ENCODE measurements at places on chromosomes 12 and 14.

DNA sequence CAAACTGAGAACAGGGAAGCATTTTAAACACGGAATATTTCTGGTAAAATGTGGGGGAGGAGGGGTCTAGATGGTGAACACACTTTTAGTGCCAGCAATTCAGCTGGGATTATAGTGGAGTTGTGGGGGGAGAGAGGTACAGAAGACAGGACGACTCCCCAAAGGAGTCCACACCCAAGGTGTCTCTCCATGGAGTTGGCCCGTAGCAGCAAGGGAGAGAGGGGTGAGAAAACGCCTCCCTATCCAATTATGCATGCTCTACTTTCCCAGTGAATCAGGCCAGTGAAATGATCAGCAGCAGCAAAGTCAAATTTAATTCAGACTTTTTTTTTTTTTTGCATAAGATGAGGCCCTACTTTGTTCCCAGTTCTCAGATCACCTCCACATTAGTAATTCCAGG is 38.6 kb downstream of the BTG1 start:
- peaks cover 2% of the 10 kb centered on the region for H3K27me3 ChIP-seq
- H3K27ac ChIP-seq = no peak overlapping the region
- peaks cover 13% of the 10 kb centered on the region for H3K4me1 ChIP-seq
- H3K36me3 ChIP-seq = no peaks in the 10 kb centered on the region
- no peak overlapping the region for H3K4me3 ChIP-seq

DNA sequence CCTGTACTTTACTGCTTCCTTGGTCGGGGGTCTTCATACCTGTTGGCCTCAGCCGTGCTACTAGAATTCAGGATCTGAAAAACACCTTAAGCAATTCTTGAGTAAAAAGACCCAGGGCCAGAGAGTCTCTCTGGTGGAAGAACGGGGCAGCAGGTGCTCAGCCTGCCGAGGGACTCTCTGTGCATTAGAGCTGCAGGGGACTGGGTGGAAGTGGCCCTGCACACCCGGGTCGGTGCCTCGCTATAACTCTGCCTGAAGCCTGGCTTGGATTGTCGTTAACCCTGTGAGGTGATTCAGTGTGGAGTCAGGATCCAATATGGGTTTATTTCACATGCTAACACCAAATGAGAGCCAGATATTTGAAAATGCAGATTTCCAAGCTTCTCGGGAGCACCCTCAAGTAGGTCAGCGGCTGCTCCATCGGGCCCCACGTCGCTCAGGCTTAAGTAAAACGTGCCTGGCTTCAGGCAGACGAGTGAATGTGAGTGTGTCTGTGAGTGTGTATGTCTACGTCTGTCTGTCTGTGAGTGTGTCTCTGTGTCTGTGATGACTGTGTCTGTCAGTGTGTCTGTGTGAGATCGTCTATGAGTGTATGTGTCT is 35.1 kb upstream of the C14orf180 start:
- peaks cover 6% of the 10 kb centered on the region for H3K27me3 ChIP-seq
- H3K36me3 ChIP-seq = no peaks in the 10 kb centered on the region
- H3K4me3 ChIP-seq = no peak overlapping the region
- no peaks in the 10 kb centered on the region for H3K4me1 ChIP-seq
- no peak overlapping the region for H3K27ac ChIP-seq
- no peak for DNase-seq

GRCh38 chr14:105065280-105066228 is at the start of gene GPR132:
GPR132 (minus strand) TSS chr14:105065430; CDS start chr14:105055420, 10,010 bp downstream.
- H3K4me3 ChIP-seq = no peak within 1 kb of the TSS
- peaks cover 12% of the 10 kb centered on the region for H3K27me3 ChIP-seq
- no peak within 1 kb of the TSS for H3K27ac ChIP-seq
- DNase-seq = no peak
- peaks cover 7% of the 10 kb centered on the region for H3K36me3 ChIP-seq

DNA sequence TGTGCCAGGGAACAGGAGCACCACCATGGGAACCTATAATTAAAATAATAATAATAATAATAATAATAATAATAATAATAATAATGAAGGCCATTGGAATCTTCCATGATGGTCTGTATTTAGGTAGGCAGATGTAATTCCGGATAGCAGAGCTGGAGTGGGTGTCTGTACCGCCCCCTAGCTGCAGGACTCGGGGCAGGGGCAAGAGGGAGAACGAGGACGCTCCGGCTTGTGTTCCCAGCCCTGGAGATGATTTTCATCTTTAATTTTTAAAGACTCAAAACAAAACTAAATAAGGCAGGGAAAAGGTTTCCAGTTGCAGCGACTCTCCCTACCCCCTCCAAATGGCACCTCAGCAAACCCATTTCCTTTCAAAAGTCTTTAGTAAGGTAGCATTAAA is 501.1 kb downstream of the VRK1 start:
- peaks cover 7% of the 10 kb centered on the region for H3K4me1 ChIP-seq
- DNase-seq = peak; percentile 47
- H3K4me3 ChIP-seq = no peak overlapping the region
- H3K27ac ChIP-seq = no peak overlapping the region

DNA sequence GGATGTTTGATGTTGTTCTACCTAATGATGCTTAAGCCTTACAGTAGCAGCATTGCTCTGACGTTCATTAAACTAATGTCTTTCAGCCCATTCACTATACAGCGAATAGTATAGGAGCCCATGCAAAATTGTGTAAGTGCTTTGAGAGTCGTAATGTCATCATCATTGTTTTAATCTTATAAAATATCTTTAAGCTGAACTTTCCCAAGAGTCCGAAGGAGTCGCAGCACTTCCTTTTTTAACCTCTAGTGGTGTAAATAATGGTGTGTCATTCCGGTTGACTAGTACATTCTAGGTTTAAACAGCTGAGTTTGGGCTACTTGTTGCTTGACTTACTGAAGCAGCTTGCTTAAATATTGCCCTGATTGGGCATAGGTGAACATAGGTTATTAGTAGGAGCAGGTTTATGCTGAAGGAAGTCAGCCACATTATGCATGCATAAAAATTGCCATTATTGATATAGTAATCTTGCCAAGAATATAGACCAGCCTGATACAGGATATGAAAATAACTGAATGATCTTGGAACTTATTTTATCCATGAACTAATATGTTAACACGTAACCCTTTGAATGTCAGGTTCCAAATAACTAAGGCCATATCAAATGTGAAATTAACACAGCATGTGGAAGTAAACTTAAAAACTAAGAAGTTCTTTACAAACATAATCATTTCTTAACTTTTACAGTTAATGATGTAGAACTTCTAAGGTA is 2.6 kb downstream of the WNK1 start:
- DNase-seq = no peak
- H3K4me1 ChIP-seq = peaks cover 26% of the 10 kb centered on the region
- H3K27me3 ChIP-seq = peaks cover 6% of the 10 kb centered on the region
- H3K27ac ChIP-seq = no peak overlapping the region

DNA sequence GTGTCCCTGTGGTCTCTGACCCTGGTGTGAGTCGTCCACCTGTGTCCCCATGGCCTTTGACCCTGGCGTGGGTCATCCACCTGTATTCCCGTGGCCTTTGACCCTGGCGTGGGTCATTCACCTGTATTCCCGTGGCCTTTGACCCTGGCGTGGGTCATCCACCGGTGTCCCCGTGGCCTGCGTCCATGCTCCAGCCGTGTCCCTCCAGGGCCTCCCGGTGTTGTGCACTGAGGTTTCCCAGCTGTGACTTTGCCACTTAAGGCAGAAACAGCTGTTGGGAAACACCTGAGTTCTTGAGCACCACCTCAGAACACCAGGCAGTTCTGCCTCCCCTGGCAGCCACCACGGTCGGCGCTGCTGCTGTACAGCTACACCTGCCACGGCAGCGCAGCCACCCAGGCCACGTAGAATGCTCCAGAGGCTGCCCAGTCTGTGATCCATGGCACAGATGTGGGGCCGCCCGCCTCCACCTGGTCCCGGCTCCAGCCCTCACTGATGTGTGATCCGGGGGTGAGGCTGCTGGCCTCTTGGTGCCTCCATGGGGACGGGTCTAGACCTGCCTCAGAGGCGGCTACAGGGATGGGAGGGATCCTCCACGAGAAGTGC is 69.1 kb upstream of the GALNT9 start:
- no peak for DNase-seq
- H3K4me3 ChIP-seq = no peak overlapping the region
- H3K4me1 ChIP-seq = no peaks in the 10 kb centered on the region
- peaks cover 4% of the 10 kb centered on the region for H3K36me3 ChIP-seq
- H3K27ac ChIP-seq = no peak overlapping the region

- H3K4me1 ChIP-seq = no peaks in the 10 kb centered on the region
- H3K27ac ChIP-seq = no peak overlapping the region
- no peak overlapping the region for H3K4me3 ChIP-seq
- peaks cover 4% of the 10 kb centered on the region for H3K36me3 ChIP-seq
- H3K27me3 ChIP-seq = peaks cover 2% of the 10 kb centered on the region
- no peak for DNase-seq
These were observed 14.0 kb downstream of the OR11G2 start for GRCh38 chr14:20204721-20205120.

DNA sequence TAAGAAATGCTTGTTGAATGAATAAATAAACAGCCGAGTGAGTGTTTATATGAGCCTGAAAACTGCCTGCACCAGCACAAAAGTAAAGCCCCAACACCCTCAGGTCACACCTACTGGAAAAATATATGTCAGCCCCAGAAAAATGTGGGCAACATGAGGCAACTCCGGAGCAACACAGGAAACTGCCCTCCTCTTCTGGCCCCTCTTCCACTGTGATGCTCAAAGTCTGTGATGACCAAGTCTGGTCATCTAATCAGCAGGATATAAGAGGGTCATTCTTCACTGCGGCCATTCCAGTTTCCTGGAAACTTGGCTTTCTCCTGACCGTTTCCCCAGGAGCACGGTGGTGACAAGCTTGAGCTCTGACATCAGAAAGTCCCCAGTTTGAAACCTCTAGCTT is 159.6 kb upstream of the PZP start:
- no peak for DNase-seq
- H3K27me3 ChIP-seq = no peaks in the 10 kb centered on the region
- H3K27ac ChIP-seq = no peak overlapping the region
- H3K4me1 ChIP-seq = peaks cover 17% of the 10 kb centered on the region
- no peak overlapping the region for H3K4me3 ChIP-seq
- H3K36me3 ChIP-seq = no peaks in the 10 kb centered on the region

- no peak overlapping the region for H3K4me3 ChIP-seq
- peaks cover 62% of the 10 kb centered on the region for H3K4me1 ChIP-seq
- no peak for DNase-seq
These were observed 324.2 kb downstream of the ZFP36L1 start for GRCh38 chr14:68468437-68469207.

GRCh38 chr14:65431951-65432350 is 19.4 kb downstream of the FUT8 start:
- no peaks in the 10 kb centered on the region for H3K36me3 ChIP-seq
- H3K27ac ChIP-seq = no peak overlapping the region
- no peak overlapping the region for H3K4me3 ChIP-seq

GRCh38 chr14:49857427-49858003 is 4.9 kb upstream of the NEMF start:
- no peak for DNase-seq
- H3K4me1 ChIP-seq = peaks cover 16% of the 10 kb centered on the region
- H3K27ac ChIP-seq = no peak overlapping the region
- H3K4me3 ChIP-seq = no peak overlapping the region
- H3K27me3 ChIP-seq = peaks cover 13% of the 10 kb centered on the region

- DNase-seq = no peak
- H3K36me3 ChIP-seq = no peaks in the 10 kb centered on the region
- no peak overlapping the region for H3K27ac ChIP-seq
- H3K4me3 ChIP-seq = no peak overlapping the region
These were observed 29.7 kb downstream of the PRMT8 start for GRCh38 chr12:3520711-3521110.

- peaks cover 6% of the 10 kb centered on the region for H3K4me1 ChIP-seq
- DNase-seq = no peak
- H3K36me3 ChIP-seq = no peaks in the 10 kb centered on the region
- H3K27ac ChIP-seq = no peak overlapping the region
- no peak overlapping the region for H3K4me3 ChIP-seq
These were observed 16.0 kb downstream of the OLR1 start for GRCh38 chr12:10155966-10156365.

DNA sequence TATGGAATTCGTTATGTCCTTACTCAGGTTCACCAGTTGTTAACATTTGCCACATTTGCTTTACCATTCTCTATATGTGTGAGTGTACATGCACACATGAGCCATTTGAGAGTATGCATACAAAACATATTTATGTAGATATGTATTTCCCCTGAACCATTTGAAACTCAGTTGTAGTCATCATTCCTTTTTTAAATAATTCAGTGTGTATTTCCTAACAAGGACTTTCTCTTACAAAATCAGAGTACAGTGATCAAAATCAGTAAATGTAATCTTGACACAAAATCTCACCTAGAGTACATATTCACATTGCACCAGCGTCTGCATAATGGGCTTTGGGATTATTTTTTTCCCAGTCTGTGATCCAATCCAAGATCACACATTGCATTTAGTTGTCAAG is 384.9 kb downstream of the DIO2 start:
- H3K36me3 ChIP-seq = no peaks in the 10 kb centered on the region
- H3K4me1 ChIP-seq = peaks cover 3% of the 10 kb centered on the region

DNA sequence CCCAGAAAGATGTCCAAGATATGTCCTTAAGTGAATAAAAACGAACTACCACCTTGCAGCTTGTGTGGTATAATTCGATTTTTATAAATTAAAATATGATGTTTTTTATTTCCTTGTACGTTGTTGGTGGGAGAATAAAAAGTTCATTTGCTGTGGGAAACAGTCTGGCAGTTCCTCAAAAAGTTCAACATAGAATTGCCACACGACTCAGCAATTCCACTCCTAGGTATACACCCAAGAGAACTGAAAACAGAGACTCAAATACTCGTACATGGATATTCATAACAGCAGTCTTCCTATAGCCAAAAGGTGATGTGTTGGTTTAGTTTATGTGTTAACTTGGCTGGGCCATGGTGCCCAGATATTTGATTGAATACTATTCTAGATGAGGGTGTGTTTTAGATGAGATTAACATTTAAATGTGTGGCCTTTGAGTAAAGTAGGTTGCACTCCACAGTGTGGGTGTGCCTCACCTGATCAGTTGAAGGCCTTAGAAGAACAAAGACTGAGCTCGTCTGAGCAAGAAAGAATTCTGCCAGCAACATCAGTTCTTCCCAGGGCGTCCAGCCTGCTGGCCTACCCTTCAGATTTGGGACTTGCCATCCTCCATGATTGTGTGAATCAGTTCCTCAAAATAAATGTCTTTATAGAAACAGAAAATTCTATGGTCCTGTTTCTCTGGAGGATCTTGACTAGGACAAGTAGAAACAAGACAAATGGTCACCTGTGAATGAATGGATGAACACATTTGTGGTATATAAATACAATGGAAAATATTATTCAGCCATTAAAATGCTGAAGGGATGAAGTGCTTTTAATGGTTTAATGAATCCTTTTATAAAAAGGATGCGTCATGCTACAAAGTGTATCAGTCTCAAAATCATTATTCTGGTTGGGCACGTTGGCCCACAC is 5.1 kb upstream of the DENR start:
- DNase-seq = no peak
- no peak overlapping the region for H3K27ac ChIP-seq
- H3K36me3 ChIP-seq = no peaks in the 10 kb centered on the region
- no peak overlapping the region for H3K4me3 ChIP-seq

- H3K36me3 ChIP-seq = peaks cover 12% of the 10 kb centered on the region
- no peak for DNase-seq
- H3K27me3 ChIP-seq = no peaks in the 10 kb centered on the region
- no peak overlapping the region for H3K27ac ChIP-seq
- H3K4me3 ChIP-seq = no peak overlapping the region
- peaks cover 2% of the 10 kb centered on the region for H3K4me1 ChIP-seq
These were observed 20.6 kb downstream of the CCDC92 start for GRCh38 chr12:123952037-123952436.
